Stimulated activated CD4-positive, alpha-beta T cell treated with anti-CD3 and anti-CD28 coated beads, Interleukin-4, amount 100 ng/mL, for 24 hours (primary cell): ENCODE measurements at places on chromosomes 13 and 19.

- DNase-seq = no peak
Observed at GRCh38 chr13:32316028-32316339, 676 bp downstream of the BRCA2 start.

GRCh38 chr13:26411206-26411605, 146.3 kb upstream of the WASF3 start:
- no peak for DNase-seq

- DNase-seq = no peak
Observed at GRCh38 chr19:1093811-1094553, 1.2 kb downstream of the POLR2E start.

GRCh38 chr13:41763782-41764181, 197.1 kb downstream of the VWA8 start:
- DNase-seq = no peak

DNA sequence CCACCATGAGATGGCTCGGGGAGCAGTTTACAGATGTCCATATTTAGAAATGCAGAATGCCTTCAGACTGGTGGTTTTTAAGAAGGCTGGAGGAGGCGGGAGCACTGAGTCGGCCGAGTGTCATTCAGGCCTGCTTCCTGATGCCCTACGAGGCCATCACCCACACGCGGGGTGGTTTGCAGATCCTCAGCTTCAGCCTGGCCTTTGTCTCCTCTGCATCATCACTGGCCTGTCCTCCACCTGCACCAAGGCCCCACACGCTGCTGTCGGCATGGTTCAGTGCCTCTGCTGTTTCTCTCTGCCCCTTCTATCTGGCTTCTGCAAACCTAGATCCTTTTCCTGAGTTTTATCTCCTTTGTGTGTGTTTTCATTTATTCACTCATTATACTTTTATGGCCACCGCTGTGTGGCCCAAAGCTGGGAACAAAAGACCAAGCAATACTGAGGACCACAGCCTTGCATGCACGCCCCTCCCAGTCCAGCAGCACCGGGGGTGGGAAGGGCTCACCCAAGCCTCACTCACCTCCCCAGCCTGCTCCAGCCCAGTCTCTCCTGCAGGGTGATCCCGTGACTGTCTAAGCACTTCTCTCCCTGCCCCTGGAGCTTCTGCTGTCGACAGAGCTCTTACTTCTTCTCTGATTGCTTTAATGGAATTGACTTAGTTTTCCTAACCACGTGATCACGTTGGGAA, 240.8 kb downstream of the TEX29 start:
- DNase-seq = no peak

DNA sequence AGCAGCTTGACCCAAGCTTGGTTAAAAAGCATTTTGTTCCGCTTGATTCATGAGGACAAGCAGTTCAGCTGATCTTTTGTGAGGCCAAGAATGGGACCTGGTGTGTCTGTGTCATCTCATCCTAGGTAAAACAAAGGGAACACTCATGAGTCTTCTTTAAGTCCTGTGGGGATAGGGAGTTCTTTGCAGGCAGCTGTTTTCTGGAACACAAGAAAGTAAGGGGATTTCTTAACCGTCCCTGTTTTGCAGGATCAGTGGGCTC, 134.5 kb upstream of the TMTC4 start:
- no peak for DNase-seq

- no peak for DNase-seq
Observed at GRCh38 chr19:19169236-19170052, 619 bp downstream of the MEF2B start.

DNA sequence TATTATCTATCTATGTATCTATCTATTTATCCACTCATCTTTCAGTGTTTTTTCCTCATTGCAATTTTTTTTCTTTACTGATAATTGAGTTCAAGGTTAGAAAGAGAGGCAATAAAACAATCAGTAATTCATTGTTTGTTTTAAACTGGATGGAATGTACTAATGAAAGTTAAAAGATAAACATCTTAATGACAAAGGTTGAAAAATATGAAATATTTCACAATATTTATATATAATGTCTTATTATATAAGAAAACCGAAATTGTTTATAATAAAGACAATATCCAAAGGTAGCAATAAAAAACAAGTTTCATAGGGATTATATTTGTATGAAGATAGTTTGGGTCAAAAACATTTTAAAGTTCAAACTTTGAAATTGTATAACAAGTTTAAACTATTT, 1015.5 kb upstream of the MIR17HG start:
- DNase-seq = no peak

DNA sequence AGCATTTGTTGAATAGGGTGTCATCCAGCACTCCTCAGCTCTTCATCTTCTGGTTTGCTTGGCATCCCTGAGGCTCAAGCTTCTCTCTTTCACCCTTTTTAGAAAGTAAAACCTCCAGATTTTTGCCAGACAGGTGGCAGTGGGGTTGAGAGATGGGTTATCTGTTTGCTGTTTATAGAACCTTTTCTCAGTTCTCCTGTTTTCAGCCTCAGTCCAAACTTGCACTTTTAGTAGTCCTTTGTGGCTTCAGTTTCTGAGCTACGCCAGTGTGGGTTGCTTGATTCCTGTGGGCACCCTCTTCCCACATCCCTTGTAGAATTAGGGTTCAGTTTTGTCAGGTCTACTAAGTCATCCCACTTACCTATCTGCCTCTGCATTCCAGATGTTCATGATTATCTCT, 147.9 kb downstream of the PAN3 start:
- no peak for DNase-seq

GRCh38 chr19:46202426-46202825, 27.1 kb upstream of the IGFL1 start:
- no peak for DNase-seq

DNA sequence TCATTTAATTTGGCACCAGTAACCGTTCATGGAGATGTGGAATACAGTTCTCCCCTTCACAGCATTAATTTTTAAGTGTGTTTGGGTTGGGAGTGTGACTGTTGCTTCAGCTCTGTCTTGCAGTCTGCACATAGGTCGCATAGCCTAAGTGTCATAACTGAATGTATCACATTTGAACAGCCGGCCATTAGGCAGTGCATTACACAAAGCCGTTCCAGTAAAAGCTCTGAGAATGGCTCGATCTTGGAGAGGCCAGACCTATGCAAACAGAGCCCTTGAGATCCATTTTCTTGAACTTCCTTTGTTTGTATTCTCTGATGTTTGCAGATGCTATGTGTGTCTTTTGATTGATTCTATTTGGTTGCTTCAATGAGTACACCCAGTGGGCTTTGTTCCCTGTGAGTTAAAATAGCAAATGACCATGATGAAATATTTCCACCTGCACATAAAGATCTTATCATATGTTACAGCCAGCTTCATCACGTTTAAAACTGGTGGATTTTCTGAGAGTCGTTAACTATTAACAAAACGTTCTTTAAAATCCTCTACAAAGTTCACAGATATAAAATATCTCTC, 1104.9 kb upstream of the SLC10A2 start:
- DNase-seq = no peak

DNA sequence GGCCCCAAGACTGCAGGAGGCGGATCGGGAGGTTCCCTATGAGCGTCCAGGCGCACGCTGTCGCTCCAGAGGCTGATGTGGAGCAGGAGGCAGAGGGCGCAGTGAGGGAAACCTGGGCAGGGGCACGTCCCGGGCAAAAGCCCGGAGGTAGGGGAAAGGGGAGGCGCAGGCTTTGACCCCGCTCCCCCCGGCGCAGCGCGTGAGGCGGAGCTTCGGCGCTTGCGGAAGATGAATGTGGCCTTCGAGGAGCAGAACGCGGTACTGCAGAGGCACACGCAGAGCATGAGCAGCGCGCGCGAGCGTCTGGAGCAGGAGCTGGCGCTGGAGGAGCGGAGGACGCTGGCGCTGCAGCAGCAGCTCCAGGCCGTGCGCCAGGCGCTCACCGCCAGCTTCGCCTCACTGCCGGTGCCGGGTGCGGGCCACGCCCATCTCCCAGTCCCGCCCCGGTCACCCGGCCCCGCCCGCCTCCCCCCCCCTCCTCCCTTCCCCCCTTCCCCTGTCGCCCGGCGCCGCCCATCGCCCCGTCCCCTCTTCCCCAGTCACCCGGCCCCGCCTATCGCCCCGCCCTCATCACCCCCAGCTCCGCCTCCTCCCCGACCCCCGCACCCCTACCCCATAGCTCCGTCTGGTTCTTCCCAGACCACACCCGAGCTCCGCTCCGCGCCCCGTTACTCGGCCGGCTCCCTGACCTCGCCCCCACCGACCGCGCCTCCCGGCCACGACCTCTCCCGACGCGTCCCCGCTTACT, 4.1 kb downstream of the HMG20B start:
- no peak for DNase-seq

- DNase-seq = no peak
Observed at GRCh38 chr13:94121686-94122085, 357.8 kb downstream of the DCT start.

- no peak for DNase-seq
Observed at GRCh38 chr19:4559569-4559968, at the start of gene SEMA6B. Gene SEMA6B (minus strand): TSS chr19:4559684. CDS start chr19:4558457, 1,227 bp downstream.

DNA sequence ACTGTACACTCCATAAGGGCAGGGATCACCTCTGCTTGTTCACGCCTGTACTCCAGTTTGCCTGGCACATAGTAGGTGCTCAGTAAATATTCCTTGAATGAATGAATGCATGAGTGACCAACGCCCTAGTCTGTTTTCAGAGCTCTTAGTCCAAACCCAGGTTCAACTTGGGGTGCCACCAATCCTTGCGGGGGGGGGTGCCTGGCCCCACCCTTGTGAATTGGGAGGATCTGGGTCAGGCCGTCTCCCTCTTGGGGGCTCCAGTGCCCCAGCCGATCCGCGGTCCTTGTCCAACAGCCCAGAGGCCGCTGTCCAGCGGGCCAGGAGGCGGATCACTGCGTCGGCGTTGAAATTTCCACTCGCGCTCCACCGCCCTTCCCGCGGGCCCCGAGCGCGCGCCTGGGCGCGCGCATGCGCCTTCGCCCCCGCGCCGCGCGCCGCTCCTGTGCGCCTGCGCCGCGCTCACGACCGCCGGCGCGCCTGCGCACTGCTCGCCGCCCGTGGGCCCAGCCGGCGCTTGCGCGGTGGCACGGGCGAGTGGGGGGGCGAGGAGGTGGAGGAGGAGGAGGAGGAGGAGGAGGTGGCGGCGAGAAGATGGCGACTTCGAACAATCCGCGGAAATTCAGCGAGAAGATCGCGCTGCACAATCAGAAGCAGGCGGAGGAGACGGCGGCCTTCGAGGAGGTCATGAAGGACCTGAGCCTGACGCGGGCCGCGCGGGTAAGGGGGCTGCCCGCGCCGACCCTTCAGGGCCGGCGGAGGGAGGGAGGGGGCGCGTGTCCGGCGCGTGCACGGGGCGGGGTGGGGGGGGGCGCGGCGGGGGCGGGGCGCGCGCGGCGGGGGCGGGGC, at the start of gene CRTC1:
Gene CRTC1, plus strand, starts transcription at position 572 of the 849 bp plus-strand sequence. Its CDS starts 23 bp downstream, at position 595.
- DNase-seq = peak; percentile 89

DNA sequence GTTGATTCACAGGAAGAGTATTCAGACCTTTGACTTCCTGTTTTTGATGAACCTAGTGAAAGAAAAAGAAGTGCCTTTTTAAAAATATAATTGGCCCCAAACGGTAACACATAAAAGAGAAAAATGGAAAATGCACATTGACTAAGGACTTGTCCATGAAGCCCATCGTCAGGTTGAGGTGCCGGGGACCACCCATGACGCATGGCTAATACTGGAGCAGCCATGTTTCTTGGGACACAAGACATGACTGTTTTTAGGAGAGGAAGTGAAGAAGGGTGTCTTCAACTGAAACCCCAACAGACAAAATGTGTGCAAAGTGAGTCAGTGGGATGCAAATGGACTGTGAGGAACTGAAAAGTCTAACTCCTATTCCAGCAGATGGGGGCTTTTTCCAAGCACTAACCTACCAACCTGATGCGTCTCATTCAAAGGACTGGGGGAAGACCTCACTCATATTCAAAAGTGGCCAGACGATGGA, 459.4 kb downstream of the FOXO1 start:
- no peak for DNase-seq

GRCh38 chr13:39411511-39411910, 191.5 kb downstream of the LHFPL6 start:
- DNase-seq = no peak

- no peak for DNase-seq
Observed at GRCh38 chr19:19775891-19776205, 42.9 kb upstream of the ZNF14 start.

- DNase-seq = no peak
Observed at GRCh38 chr13:53778937-53779336, 750.3 kb downstream of the OLFM4 start.

GRCh38 chr13:48733739-48734335, 80.1 kb downstream of the CYSLTR2 start:
- no peak for DNase-seq

GRCh38 chr13:82088781-82089180, 1747.9 kb upstream of the SPRY2 start:
- DNase-seq = no peak

DNA sequence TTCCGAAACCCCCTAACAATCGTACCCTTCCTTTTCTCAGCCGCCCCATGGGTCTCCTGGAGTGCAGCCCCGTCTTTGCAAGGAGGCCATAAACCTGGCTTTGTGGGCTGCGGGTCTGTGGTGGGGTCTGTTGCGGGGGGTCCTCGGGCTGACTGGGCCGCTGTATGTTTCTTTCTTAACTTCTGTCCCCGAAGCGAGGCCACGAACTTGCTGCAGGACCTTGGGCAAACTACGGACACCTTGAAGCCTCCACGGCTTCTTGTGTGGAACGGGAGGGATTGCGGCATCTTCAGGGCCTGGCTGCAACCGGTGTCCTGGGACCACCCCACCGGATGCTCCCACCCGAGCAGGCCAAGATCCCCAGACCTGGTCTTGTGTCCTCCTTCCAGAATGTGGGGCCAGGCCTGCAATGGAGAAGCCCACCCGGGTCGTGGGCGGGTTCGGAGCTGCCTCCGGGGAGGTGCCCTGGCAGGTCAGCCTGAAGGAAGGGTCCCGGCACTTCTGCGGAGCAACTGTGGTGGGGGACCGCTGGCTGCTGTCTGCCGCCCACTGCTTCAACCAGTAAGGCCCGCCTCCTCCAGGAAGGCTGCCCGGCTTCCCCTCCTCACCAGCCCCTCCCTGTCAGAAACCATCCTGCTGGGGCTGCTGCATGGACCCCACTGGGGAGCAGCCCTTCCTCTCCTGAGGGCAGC, 12.0 kb downstream of the TIMM13 start:
- no peak for DNase-seq

- no peak for DNase-seq
Observed at GRCh38 chr19:46995492-46995891, 24.1 kb upstream of the NPAS1 start.

- DNase-seq = no peak
Observed at GRCh38 chr13:52405767-52406494, at the start of gene THSD1. Gene THSD1 (minus strand): TSS chr13:52406172. CDS start chr13:52402600, 3,572 bp downstream.

- no peak for DNase-seq
Observed at GRCh38 chr19:35037716-35038622, 3.6 kb upstream of the HPN start.

DNA sequence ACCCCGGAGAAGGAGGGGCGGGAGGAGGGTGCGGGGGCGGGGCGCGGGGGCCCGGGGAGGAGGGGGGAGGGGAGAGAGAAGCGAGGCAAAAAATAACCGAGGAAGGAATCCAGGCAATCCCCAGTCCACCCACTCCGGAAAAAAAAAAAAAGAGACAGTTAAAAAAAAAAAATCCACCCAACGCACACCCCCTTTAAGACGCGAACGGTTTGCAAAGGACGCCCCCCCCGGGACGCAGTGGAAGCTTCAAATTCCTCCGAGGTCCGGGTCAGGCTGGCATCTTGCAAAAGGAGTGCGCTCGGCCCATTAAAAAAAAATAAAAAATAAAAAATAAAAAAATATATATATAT, at the start of gene CACNA1A:
Gene CACNA1A, minus strand, starts transcription at position 9 of the 350 bp plus-strand sequence. CDS start 255 bp downstream, outside the sequence.
- no peak for DNase-seq
